Calu3 (cell line): ENCODE measurements at places on chromosomes 12 and 14.
A peak's percentile ranks its signal among the peaks of the same experiment; 100 is the strongest.

- no peak for DNase-seq
These were observed 703 bp downstream of the NOVA1 start for GRCh38 chr14:26597071-26597588.

DNA sequence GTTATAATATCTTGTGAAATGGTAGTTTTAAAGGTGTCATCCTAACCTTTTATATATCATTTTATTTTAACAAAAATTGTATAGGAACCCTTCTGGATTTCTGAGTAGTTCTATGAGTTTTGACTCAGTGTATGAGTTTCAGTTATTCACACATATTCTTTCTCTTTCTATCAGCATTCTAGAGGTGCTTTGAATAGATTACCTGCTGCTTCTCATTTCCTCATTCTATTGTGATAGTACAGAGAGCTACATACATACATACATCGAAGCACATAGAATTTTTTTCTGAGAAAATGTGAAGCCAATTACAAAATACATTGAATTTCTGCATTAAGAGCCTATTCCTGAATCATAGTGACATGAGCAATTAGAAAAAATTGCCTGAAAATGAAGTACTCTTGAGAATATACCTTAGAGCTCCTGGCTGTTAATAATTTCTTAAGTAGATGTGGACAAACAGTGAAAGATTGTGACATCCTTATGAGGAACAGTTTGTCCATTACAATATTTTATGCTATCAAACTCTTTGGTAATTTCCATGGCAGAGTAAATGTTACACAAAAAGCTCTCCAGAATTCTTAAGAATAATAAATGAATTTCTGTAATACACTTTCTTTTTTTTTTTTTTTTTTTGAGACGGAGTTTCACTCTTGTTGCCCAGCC, 556.6 kb downstream of the TRHDE start:
- DNase-seq, result no peak

DNA sequence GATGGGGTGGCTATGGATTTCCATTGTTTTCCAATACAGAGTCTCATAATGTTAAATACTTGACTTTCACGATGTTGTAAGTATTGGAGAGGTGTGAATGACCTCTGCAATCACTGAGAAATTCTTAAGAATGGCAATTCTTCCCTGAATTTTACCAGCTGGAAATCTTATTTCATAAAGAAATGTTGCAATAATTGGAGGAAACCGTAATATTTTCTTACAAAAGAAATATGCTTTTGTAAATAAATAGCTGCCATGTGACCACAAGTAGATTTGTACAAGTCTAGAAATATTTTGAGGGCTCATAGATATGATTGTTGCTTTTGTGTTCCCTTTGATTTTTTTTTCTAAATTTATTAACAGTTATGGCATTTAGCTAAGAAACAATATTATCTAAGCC, 308.7 kb upstream of the ATP2B1 start:
- no peak for DNase-seq

DNA sequence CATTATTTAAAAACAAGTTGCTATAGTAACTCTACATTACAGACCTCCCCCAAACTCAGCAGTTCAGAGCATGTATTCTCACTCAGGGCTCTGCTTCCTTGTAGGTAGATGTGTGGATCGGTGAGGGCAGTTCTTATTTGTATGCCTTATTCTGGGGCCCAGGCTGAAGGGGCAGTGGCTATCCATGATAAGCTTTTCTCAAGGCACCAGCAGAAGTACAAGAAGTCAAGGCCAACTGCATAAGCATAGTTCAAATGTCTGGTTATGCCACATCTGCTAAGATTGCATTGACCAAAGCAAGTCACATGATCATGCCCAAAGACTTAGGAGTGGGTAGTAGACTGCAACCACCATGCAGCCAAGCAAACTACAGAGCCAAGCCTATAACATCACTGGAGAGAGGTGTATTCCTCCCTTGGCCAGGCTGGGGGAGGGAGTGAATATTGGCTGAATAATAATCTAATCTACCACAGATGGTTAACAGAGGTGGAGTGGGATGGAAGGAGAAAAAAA, 4.6 kb downstream of the PSEN1 start:
- DNase-seq, result no peak

DNA sequence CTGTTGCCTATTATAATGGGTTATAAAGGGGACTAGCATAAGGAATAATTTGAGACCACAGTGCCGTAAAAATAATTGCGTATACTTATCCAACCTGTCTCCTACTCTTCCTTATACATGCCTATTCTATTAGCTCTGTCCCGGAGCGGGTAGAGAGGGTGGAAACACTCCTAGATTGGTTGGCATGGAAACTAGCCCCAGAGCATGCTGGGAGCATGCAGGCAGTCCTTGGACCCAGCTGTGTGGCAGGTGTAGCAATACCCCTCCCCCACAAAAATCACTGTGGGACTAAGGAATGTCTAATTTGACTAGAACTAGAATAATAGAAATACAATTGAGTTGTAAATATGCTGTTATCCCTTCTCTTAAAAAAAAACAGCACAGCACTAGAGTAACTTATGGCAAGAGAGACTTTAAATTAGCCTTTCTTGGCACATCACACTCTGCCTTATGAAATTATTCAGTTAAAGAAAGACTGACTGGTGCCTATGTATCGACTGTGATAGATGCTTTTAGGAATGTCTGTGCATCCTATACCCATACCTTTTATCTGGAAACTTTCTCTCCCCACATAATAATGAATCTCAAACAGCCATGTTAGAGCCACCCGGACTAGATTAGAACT, 244.0 kb upstream of the DAAM1 start:
- no peak for DNase-seq

GRCh38 chr12:82109243-82109642, 248.9 kb downstream of the CCDC59 start:
- DNase-seq, result no peak

DNA sequence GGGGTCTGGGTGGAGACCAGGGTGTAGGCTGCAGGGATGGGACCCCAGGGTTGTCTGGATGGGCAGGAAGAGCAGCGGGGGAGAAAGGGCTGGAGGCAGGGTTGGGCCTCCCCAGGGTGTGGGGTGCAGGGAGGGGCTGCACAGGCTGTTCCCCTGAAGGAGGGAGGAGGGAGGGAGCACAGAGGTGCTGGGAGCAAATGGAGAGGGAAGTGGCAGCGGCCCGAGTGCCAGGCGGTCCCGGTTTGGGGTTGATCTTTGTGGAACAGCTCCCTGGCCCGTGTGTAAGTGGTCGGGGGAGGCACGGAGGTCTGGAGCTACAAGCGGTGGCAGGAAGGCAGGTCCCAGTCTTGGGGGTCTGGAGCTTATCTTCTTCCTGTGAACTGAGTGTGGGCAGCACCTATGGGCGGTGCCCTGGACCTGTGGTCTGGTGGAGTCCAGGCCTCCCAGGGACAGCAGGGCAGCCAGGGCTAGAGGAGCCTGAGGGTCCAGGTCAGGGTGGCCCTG, 391.6 kb downstream of the TMEM121 start:
- no peak for DNase-seq

DNA sequence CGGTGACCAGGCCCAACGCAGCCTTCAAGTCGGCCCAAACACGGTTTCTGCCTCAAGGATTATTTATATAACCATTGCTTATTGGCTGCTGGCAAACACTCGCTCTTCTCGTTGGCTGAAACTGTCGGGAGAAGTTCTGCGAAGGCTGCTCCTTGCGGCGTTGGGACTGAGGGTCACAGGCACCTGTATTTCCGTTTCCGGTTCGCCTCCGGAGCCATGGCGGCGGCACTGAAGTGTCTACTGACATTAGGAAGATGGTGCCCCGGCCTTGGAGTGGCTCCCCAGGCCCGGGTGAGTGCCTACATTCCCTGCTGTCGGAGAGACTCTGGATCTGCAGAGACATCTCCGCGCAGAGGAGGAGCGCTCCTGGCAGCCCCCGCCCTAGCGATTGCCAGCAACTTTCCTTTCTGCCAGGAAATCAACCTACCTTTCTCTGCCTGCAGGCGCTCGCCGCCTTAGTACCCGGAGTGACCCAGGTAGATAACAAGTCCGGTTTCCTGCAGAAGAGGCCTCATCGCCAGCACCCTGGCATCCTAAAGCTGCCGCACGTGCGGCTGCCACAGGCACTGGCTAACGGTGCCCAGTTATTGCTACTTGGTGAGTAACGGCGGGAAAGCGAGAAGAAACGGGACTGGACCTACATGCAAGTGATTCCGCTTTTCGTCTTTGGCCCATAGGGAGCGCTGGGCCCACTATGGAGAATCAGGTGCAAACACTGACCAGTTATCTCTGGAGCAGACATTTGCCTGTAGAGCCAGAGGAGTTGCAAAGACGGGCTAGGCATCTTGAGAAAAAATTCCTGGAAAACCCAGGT, at the start of gene METTL17:
METTL17 (plus strand) TSS at position 194 of the 814 bp plus-strand sequence; CDS start at position 217, 23 bp downstream.
- DNase-seq, result peak; percentile 88
